Fibroblast of skin of left quadriceps (primary cell): ENCODE measurements at places on chromosomes 2 and 18.
A peak's percentile ranks its signal among the peaks of the same experiment; 100 is the strongest.

GRCh38 chr2:58895857-58896256, 654.7 kb upstream of the FANCL start:
- no peak for DNase-seq

GRCh38 chr18:4193086-4193485, 262.0 kb downstream of the DLGAP1 start:
- no peak for DNase-seq

- no peak for DNase-seq
These were observed 46.1 kb upstream of the CELF4 start for GRCh38 chr18:37611614-37612279.

GRCh38 chr18:44791520-44791919, 110.8 kb downstream of the SETBP1 start:
- no peak for DNase-seq

- DNase-seq = no peak
These were observed 55.4 kb upstream of the ACVR1 start for GRCh38 chr2:157931542-157931941.

- peak; percentile 37 for DNase-seq
These were observed 145.7 kb downstream of the ZEB2 start for GRCh38 chr2:144374163-144374661.

DNA sequence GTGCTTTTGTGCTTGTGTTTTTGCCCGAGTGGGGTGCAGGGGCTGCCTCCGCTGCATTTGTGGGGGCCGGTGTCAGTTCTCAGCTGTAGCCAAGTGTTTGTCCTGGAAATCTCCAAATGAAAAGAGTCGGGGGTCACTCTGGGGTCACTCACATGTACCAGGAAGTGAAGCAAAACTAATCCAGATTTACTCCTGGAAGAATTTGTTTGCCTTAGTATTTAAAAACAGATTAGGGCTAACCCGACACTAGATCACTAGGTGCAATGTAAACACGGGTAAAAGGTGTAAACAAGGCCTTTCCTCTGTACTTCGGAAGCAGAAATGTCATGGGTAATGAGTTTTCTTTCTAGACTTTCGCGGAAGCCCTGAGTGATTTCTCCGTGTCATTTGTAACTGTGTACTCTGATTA, 50.3 kb downstream of the GBX2 start:
- DNase-seq = no peak

DNA sequence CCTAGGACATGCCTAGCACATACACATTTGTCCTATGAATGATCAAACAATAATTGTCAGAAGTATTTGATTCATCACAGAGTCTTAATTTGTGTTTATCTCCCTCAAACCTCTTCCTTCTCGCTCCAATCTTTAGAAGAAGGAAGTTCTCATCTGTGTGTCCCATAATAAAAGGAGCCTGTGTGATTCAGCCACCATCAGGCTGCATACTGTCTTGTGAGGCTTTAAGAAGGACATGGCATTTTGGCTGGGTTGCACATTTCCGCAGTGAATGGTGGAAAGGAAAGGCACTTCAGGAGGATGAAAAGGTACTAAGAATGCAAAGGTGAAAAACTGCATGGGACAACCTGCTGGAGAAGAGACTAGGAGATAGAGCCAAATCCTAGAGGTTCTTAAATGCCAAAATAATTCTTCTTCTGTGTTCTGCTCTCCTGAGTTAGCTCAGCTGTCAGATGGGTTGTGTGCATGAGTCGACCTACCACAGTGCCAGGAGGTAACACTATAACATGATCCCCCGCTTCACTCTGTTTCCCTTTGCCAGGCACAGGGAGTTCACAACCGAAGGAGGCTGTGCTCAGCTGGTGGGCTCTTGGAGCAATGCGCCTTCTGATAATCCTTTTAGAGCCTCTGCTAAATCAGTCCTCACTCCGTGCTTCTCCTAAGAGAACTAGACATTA, 120.1 kb downstream of the IRS1 start:
- no peak for DNase-seq
